ENCODE measurements at places on chromosomes 2 and 18. TPM values are rescaled to one million over a fixed set of nuclear protein-coding genes. Genes with fewer than 3 reads are reported as not detected.

DNA sequence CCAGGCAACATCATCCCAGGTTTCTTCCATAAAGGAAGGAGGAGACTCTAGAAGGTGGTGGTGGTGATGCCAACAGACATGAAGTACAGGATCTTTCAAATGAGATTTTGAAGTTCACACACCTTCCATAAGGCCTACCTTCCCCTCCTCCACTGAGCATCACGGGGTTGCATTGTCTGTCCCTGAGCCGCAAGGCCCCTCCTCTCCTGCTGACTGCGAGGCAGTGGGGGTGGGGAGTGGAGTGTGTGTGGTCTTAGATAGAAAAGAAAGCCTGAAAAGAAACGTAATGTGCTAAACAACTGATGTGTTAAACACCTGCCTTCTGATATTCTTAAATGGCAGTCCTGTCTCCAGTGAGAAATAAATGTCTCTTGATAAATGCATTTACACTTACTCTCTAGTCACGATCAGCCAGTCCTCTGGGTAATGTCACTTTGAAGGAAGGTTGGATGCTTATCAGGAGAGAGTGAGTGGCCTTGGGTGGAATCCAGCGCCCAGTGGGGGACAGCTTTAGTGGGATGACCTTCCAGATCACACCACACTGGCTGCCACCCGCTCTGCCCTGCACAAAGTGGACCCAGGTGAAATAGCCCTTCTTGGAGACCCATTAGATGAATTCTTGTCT, 5.5 kb upstream of the SCYGR5 start:
- H3K27me3 ChIP-seq = no peaks in the 10 kb centered on the region
- no peak overlapping the region for H3K4me3 ChIP-seq
- no peaks in the 10 kb centered on the region for H3K36me3 ChIP-seq
- no peak for DNase-seq

- no peaks in the 10 kb centered on the region for H3K27me3 ChIP-seq
- peak overlapping the region; percentile 99 for H3K27ac ChIP-seq
- peak overlapping the region; percentile 80 for H3K4me3 ChIP-seq
- no peak for DNase-seq
Measured at GRCh38 chr2:27211241-27211942, 449 bp upstream of the ATRAID start.

DNA sequence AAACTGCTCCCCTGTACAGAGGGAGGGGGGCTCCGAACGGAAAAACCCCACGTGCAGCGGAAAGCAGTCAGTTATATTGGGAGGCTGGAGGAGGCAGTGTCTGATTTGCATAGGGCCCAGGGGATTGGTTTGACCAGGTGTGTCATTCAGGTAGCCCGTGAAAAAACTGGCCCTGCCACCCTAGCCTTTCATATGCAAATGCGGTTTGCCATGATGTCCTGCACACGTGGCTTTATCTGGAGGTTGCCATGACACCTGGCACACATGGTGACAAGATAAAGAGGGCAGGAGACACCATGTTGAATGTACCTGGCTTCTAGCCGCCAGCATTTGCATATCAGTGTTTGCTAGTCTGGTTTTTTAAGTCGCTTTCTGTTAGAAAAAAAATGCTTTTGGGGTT, 20.5 kb downstream of the SLC25A52 start:
- H3K27me3 ChIP-seq = no peaks in the 10 kb centered on the region
- DNase-seq = no peak
- no peak overlapping the region for H3K4me3 ChIP-seq
- H3K4me1 ChIP-seq = no peaks in the 10 kb centered on the region
- H3K36me3 ChIP-seq = no peaks in the 10 kb centered on the region

DNA sequence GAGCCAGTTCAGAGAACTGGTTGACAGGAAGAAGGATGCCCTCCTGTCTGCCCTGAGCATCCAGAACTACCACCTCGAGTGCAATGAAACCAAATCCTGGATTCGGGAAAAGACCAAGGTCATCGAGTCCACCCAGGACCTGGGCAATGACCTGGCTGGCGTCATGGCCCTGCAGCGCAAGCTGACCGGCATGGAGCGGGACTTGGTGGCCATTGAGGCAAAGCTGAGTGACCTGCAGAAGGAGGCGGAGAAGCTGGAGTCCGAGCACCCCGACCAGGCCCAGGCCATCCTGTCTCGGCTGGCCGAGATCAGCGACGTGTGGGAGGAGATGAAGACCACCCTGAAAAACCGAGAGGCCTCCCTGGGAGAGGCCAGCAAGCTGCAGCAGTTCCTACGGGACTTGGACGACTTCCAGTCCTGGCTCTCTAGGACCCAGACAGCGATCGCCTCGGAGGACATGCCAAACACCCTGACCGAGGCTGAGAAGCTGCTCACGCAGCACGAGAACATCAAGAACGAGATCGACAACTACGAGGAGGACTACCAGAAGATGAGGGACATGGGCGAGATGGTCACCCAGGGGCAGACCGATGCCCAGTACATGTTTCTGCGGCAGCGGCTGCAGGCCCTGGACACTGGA, 92.5 kb upstream of the EML6 start:
- peaks cover 21% of the 10 kb centered on the region for H3K4me1 ChIP-seq
- DNase-seq = no peak
- H3K27ac ChIP-seq = no peak overlapping the region
- H3K36me3 ChIP-seq = peaks cover 78% of the 10 kb centered on the region

DNA sequence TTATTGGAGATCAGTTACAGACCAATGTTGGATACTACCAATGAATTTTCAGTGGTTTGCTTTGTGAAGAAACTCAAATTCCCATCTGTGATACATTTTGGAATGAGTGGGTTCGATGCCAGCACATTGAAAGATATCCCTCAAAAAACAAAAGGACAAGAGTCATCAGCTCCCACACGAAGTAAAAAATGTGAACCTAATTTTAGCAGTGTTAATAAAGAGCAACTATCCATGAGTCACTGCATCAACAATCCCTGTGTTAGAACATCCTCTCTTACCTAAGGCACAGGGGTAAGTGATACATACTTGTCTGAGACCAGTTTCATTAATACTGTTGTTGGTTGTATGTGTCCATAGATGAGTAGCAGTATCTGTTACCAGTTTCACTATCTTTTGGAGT, 551.8 kb upstream of the SOX11 start:
- H3K27ac ChIP-seq = no peak overlapping the region
- H3K36me3 ChIP-seq = no peaks in the 10 kb centered on the region
- H3K4me1 ChIP-seq = no peaks in the 10 kb centered on the region
- H3K27me3 ChIP-seq = no peaks in the 10 kb centered on the region
- H3K4me3 ChIP-seq = no peak overlapping the region

- no peaks in the 10 kb centered on the region for H3K27me3 ChIP-seq
- H3K4me3 ChIP-seq = no peak overlapping the region
- no peaks in the 10 kb centered on the region for H3K4me1 ChIP-seq
- H3K36me3 ChIP-seq = no peaks in the 10 kb centered on the region
- no peak overlapping the region for H3K27ac ChIP-seq
Measured at GRCh38 chr2:8090748-8091700, 590.8 kb upstream of the ID2 start.

DNA sequence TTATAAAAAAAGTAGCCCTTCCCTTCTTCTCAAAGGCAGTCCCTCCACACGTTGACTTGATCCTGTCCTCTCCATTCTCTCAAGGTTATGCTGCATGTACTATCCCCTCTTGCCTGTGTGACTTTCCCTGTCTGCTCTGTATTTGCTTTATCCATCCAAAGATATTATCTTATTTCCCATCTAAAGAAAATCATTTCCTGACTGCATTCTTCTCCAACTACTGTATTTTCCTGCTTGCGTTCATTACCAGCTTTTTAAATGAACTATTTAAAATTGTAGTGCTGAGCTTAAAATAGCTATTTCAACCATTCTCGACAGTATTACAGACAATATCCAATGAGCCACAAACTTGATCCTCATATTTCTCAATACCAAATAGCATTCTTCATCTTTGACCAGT, 716.0 kb upstream of the REG3G start:
- H3K27me3 ChIP-seq = no peaks in the 10 kb centered on the region
- no peak overlapping the region for H3K27ac ChIP-seq
- no peaks in the 10 kb centered on the region for H3K36me3 ChIP-seq
- no peaks in the 10 kb centered on the region for H3K4me1 ChIP-seq
- H3K4me3 ChIP-seq = no peak overlapping the region

Gene TXNDC2
- polyA plus RNA-seq = not detected

Gene DOK6
- polyA plus RNA-seq = 0.13 TPM

Gene GLB1L
- polyA plus RNA-seq = 0.99 TPM

Gene HOXD11
- polyA plus RNA-seq = not detected

Gene ADD2
- polyA plus RNA-seq = 0.18 TPM
